ENCODE measurements at places on chromosomes 12 and 14.

- H3K27me3 ChIP-seq: peaks cover 21% of the 10 kb centered on the region
- H3K4me1 ChIP-seq: peaks cover 1% of the 10 kb centered on the region
- H3K27ac ChIP-seq: peak overlapping the region; percentile 2
- H3K36me3 ChIP-seq: no peaks in the 10 kb centered on the region
- no peak for DNase-seq
- no peak overlapping the region for H3K4me3 ChIP-seq
These were observed 52.4 kb upstream of the CAPRIN2 start for GRCh38 chr12:30806989-30807694.

- no peak for DNase-seq
- H3K27ac ChIP-seq: no peak overlapping the region
- H3K4me1 ChIP-seq: peaks cover 3% of the 10 kb centered on the region
- H3K27me3 ChIP-seq: no peaks in the 10 kb centered on the region
- no peaks in the 10 kb centered on the region for H3K36me3 ChIP-seq
These were observed 36.2 kb downstream of the ANAPC7 start for GRCh38 chr12:110367181-110367864.

DNA sequence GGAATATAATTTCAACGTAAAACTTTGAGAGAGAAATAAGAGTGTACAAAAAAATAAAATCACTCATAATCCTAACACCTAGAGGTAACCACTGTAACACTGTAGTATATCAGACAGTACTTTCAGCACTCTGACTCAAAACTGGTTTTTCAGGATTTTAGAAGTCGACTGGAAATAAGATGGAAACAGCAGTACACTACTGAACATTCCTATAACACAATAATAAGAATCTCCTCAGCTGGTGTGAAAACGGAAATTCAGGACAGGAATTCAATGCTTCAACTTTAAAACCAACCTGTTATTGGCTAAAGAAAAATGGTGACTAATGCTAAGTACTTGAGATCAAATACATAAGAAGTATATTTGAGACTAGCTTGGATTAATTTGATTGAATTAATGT, 12.3 kb upstream of the PITPNM2 start:
- H3K27ac ChIP-seq: no peak overlapping the region
- peaks cover 37% of the 10 kb centered on the region for H3K36me3 ChIP-seq
- no peak for DNase-seq

DNA sequence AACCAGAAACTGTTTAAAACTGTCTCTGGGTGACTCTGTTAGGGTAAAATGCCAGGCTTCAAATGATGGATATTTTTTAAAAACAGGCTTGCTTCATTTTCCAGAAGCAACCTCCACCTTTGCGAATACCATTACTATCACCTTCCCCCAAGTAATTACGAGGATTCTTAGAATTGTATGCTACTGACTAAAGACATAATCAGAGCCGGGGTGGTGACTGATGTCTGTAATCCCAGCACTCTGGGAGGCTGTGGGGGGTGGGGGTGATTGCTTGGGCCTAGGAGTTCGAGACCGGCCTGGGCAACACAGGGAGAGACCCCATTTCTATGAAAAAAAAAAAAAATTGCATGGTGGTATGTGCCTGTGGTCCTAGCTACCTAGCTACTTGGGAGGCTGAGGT, 38.3 kb downstream of the FGD6 start:
- H3K4me1 ChIP-seq: peaks cover 5% of the 10 kb centered on the region
- no peak overlapping the region for H3K27ac ChIP-seq
- H3K36me3 ChIP-seq: no peaks in the 10 kb centered on the region
- H3K27me3 ChIP-seq: peaks cover 2% of the 10 kb centered on the region

GRCh38 chr14:34699873-34700621, 14.3 kb downstream of the CFL2 start:
- H3K4me1 ChIP-seq: no peaks in the 10 kb centered on the region
- H3K4me3 ChIP-seq: no peak overlapping the region
- H3K27ac ChIP-seq: no peak overlapping the region
- H3K27me3 ChIP-seq: no peaks in the 10 kb centered on the region
- no peak for DNase-seq

DNA sequence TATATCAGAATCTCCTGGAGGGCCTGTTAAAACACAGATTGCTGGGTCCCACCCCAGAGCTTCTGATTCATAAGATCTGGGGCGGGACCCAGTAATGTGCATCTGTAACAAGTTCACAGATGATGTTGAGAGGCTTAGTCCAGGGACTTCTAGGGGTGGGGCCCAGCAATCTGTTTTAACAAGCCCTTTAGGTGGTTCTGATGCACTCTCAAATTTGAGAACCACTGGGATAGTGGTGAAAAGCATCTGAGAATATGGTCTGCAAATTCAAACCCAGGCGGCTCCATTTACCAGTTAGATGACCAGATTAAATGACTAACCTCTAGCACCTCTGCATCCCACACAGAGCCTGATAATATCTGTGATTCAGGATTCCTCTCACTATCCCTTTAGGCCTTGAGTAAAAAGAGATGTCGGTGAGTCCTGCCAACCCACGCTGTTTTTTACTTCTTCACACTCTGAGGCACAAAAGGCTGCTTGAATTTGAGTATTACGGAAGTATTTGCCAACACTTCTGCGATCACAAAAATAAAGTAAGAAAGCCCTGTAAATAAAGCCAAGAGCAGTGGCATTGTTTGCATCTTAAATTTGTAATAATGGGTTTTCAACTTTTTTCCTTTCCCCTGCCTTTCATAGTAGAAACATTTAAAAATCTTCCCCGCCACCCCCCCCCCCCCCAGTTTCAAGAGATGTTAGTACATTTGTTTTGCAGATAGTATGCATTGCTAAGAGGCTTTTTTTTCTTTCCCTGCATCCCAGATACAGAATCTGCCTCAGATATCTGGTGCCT, 1.8 kb upstream of the FRS2 start:
- H3K27me3 ChIP-seq: no peaks in the 10 kb centered on the region
- no peak overlapping the region for H3K27ac ChIP-seq
- no peak for DNase-seq
- no peak overlapping the region for H3K4me3 ChIP-seq
- peaks cover 41% of the 10 kb centered on the region for H3K4me1 ChIP-seq
- H3K36me3 ChIP-seq: no peaks in the 10 kb centered on the region

DNA sequence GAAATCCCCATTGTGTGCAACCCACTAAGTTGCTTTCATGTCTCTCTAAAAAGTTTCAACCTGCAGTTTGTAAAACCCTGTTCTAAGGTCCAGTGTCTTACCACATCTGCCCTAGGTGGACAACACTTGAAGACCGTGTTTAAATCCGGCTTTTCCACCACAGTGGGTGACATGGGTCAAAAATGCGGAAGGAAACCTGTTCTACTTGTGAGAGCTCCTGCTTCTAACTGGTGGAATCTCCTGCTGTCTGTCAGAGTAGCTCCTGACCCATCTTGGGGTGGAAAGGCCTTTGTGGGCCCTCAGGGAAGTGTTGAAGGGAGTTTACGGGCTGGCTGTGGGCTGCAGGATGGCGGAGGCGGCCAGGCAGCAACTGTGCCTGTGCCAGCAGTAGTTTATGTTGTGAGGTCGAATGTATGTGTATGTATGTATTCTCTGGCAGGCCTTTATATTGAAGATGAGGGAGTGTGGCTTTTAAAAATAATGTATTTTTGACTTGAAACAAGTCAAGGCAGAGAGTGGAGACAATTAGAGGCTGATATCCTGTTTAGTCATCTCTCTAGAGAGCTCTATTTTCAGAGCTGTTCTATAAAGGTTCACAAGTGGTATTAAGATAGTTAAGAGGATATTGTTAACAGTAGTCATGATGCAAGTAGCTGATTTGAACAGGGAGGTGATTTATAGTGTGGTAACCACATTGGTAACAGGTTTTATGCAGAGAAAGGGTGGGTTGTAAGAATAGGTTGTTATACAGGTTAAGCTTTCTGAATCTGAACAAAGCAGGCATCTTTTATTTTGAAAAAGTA, 67.0 kb downstream of the PRKCH start:
- no peaks in the 10 kb centered on the region for H3K27me3 ChIP-seq
- H3K4me1 ChIP-seq: no peaks in the 10 kb centered on the region
- no peak overlapping the region for H3K4me3 ChIP-seq
- peaks cover 42% of the 10 kb centered on the region for H3K36me3 ChIP-seq
- no peak overlapping the region for H3K27ac ChIP-seq

GRCh38 chr12:95944108-95944704, 1.1 kb downstream of the AMDHD1 start:
- H3K4me3 ChIP-seq: peak overlapping the region; percentile 89
- H3K27me3 ChIP-seq: no peaks in the 10 kb centered on the region
- peaks cover 6% of the 10 kb centered on the region for H3K4me1 ChIP-seq
- no peaks in the 10 kb centered on the region for H3K36me3 ChIP-seq
- no peak overlapping the region for H3K27ac ChIP-seq

GRCh38 chr12:52020539-52021336, 14.0 kb downstream of the TAMALIN start:
- H3K27ac ChIP-seq: no peak overlapping the region
- H3K36me3 ChIP-seq: no peaks in the 10 kb centered on the region
- H3K4me3 ChIP-seq: no peak overlapping the region
- H3K27me3 ChIP-seq: no peaks in the 10 kb centered on the region

- H3K27me3 ChIP-seq: no peaks in the 10 kb centered on the region
- DNase-seq: no peak
- peak overlapping the region; percentile 84 for H3K27ac ChIP-seq
These were observed 21.0 kb upstream of the MAP1LC3B2 start for GRCh38 chr12:116538076-116538591.

DNA sequence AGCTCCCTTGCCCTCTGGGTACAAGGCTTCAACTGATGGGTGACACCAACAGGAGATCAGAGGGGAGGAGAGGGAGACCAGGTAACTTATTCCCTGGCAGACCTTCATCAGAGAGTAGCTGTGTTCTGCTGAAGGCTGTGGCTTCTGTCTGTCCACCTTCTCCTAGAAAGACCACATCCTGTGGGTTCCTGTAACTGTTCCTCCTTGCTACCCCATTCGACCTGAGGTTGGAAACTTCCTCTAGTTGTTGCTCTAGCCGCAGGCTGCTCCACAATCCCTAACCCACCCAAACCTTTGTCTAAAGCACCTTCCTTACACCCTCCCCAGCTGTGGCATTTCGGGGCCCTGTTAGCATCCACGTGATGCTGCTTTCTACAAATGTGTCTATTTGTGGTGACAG, 454.2 kb downstream of the DPF3 start:
- H3K4me1 ChIP-seq: peaks cover 48% of the 10 kb centered on the region
- no peaks in the 10 kb centered on the region for H3K36me3 ChIP-seq
- H3K27me3 ChIP-seq: peaks cover 23% of the 10 kb centered on the region
- H3K27ac ChIP-seq: peak overlapping the region; percentile 55
- peak overlapping the region; percentile 23 for H3K4me3 ChIP-seq

GRCh38 chr12:40727774-40728483, 35.7 kb downstream of the CNTN1 start:
- no peak overlapping the region for H3K4me3 ChIP-seq
- no peaks in the 10 kb centered on the region for H3K27me3 ChIP-seq
- H3K4me1 ChIP-seq: no peaks in the 10 kb centered on the region
- H3K36me3 ChIP-seq: no peaks in the 10 kb centered on the region

DNA sequence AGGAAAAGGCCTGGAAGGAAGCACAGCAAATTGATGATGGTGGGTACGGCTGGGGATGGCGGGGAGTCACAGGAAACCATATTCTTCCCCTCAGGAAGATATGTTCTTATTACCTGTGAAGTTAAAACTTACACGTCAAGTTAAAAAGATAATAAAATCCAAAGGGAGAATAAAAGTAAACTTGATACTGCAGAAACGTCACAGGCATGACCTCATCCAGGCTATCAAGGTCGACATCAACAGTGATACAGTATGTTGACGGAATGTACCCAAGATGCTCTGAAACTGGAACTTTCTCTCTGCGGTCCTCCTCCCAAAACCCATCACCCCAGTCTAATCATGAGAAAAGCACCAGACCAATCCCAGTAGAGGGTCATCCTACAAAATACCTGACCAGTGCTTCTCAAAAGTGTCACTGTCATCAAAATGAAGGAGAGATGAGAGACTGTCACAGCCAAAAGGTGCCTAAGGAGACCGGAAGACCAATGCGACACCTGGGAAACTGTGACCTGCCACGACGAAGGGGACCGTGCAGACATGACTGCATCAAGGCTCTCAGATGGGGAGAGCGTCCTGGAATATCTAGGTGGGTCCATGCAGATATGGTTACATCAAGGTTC, 74.6 kb downstream of the SCARB1 start:
- H3K36me3 ChIP-seq: peaks cover 29% of the 10 kb centered on the region
- no peak for DNase-seq
- no peak overlapping the region for H3K27ac ChIP-seq
- H3K4me1 ChIP-seq: peaks cover 3% of the 10 kb centered on the region
- H3K4me3 ChIP-seq: no peak overlapping the region
- H3K27me3 ChIP-seq: no peaks in the 10 kb centered on the region

- no peak overlapping the region for H3K4me3 ChIP-seq
- H3K36me3 ChIP-seq: no peaks in the 10 kb centered on the region
- DNase-seq: no peak
- peaks cover 6% of the 10 kb centered on the region for H3K27me3 ChIP-seq
- H3K4me1 ChIP-seq: peaks cover 2% of the 10 kb centered on the region
These were observed 58.3 kb downstream of the OTOGL start for GRCh38 chr12:80157645-80158044.

DNA sequence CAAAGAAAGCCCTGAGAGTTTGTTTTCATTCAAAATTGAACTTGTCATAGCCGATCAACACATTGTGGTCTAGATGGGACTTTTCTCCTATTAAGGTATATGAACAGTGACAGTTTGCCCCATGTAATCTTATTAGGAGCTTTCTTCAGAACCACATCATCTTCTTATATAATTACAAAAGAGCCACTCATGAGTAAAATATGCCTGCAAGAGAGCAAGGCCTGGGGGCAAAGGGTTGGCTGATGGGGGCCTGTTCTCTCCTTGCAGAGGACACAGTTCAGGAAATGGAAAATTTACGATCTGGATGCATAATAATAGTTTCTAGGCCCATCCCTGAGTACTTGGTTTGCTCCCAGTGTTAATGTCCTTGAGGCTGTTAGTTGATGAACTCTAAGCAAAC, 87.8 kb downstream of the FLRT2 start:
- no peak overlapping the region for H3K27ac ChIP-seq
- DNase-seq: no peak
- H3K36me3 ChIP-seq: no peaks in the 10 kb centered on the region
- H3K4me3 ChIP-seq: no peak overlapping the region
- no peaks in the 10 kb centered on the region for H3K27me3 ChIP-seq

GRCh38 chr12:111469401-111469800, 63.7 kb downstream of the SH2B3 start:
- H3K27me3 ChIP-seq: no peaks in the 10 kb centered on the region
- H3K36me3 ChIP-seq: peaks cover 30% of the 10 kb centered on the region
- H3K4me1 ChIP-seq: peaks cover 6% of the 10 kb centered on the region
- no peak overlapping the region for H3K4me3 ChIP-seq
- no peak for DNase-seq

DNA sequence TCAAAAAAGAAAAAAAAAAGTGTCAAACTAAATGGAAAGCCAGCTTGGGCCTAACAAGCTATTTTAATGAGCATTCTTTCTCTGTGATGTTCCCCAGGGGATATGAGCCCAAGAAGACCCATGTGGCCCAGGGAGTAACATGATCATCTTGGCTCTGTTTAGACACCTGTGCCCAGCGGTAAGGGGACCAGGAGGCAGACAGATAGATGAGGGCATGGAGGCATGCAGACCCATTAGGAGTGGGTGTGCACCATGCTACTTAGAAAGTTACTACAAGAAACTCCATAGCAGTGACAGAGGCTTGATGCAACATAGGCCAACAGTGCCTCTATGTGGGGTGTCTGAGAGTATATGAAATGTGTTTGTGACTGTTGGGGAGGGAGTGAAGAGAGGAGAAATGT, 3.1 kb upstream of the CREBL2 start:
- no peaks in the 10 kb centered on the region for H3K27me3 ChIP-seq
- peaks cover 48% of the 10 kb centered on the region for H3K4me1 ChIP-seq
- peaks cover under 1% of the 10 kb centered on the region for H3K36me3 ChIP-seq
- no peak overlapping the region for H3K27ac ChIP-seq
- DNase-seq: no peak

GRCh38 chr12:58189893-58190292, 248.5 kb downstream of the ATP23 start:
- H3K4me1 ChIP-seq: no peaks in the 10 kb centered on the region
- peaks cover 6% of the 10 kb centered on the region for H3K27me3 ChIP-seq
- H3K36me3 ChIP-seq: no peaks in the 10 kb centered on the region
- DNase-seq: no peak

All from activated naive CD8-positive, alpha-beta T cell treated with anti-CD3 and anti-CD28 coated beads, Interleukin-2, amount 50 U/mL, for 24 hours (primary cell).